Colonic mucosa (tissue), 4 donors: ENCODE measurements at places on chromosomes 1 and 21.

- DNase-seq: no peak
These were observed 95.5 kb downstream of the TRIM11 start for GRCh38 chr1:228311091-228311490.

DNA sequence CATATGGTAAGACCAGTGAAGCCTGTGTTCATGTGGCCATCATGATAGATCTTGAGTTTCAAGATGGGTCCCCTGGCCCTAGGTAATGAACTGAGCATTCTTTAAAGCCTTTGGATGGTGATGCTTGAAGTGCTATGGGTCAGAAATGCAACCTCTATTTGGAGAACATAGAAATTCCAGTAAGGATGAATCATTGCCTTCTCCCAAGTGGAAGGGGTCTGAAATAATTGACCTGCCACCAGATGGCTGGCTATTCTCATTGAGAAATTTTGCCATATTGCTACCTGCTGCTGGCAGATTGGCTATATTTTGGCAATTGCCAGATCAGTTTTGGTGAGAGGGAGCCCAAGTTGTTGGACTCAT lies 739 bp upstream of the IFI6 start:
- DNase-seq: no peak

- no peak for DNase-seq
These were observed 8.7 kb upstream of the NCMAP start for GRCh38 chr1:24547195-24547594.

DNA sequence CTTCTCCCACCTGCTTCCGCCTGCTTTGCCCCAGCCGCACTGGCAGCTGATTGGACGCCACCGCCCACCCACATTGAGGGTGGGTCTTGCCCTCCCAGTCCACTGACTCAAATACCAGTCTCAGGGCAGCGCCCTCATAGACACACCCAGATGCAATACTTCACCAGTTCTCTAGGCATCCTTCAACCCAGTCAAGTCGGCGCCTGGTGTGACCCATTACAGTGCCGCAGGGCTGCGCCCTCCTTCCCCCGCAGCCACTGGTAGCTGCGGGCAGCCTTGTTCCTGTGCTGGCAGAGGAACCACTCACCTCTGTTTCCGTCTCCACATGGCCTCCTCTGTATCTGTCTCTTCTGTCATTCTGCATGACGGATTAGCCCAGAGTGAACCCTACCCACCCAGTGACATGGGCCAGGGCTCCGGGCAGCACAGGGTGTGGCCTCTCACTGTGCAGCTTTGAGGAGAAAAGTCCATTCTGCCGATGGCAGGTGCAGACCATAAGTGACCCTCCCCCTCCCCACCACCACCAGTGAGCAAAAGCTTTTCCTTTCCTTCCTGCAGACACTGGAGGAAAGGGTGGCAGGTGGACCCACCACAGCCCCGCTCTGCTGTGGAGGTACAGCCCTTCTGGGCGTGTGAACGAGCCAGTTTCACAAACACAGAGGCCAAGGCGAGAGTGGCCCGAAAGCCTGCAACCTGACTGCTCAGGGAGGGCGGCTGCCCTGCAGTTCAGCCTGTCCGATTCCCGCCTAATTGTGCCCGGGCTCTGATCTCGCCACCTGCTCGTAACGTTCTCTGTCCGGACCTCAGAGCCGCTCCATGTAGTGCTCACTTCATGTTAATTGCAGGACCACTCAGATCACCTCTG lies 57.1 kb downstream of the FAAP20 start:
- DNase-seq: peak; percentile 84

DNA sequence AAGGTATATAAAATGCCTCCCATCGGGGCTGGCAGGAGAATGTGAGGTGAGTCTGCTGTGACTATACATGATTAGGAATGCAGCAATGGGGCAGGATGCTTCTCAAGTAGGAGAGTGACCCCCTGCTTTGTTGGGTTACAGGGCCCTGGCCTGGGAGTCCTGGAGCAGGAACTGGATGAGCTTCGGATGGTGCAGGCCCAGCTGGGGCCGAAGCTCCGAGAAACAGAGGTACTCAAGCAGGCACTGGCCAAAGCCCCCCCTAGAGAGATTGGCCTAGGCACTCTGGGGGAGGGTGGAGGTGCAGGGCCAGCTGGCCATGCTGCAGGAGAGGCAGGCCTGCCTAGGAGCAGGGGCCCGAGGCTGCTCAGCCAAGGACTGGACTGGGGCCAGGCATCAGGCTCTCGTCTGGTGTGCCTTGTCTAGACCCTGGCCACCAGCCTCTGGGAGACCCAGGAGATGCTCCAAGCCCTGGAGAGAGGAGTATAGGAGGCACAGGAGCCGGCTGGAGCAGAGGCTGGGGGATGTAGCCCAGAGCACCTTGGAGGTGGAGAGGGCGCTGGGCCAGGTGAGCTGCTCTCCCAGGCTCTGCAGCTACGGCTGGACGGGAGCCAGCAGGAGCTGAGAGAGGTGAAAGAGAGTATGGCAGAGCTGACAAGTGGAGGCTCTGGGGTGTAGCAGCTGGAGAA lies 32.8 kb upstream of the PKP1 start:
- no peak for DNase-seq
